Stimulated activated CD4-positive, alpha-beta T cell treated with anti-CD3 and anti-CD28 coated beads, Interleukin-15, amount 100 ng/mL, for 48 hours (primary cell): ENCODE measurements at places on chromosomes 6 and 20.
A peak's percentile ranks its signal among the peaks of the same experiment; 100 is the strongest.

GRCh38 chr20:20360464-20360863 is 7.4 kb upstream of the INSM1 start:
- no peak for DNase-seq

DNA sequence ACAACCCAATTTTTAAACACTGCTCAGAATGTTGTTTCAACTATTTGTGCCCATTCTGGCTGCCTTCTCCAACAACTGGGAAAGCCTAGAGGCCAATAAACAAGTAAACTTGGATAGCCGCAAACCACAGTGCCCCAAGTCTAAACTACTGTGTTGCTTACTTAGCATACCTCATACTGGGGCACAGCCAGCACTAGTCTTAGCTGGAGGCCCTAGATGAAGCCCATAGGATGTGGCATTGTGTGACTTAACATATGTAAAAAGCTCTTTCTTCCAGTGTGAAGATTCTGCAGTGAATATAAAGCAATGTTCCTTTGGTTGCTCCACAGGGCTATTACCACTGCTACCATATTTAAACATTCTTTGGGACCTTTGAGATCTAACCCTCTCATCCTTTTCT is 564.3 kb upstream of the NRSN1 start:
- no peak for DNase-seq

- no peak for DNase-seq
Measured at GRCh38 chr6:115601064-115601463, 459.6 kb downstream of the FRK start.

GRCh38 chr6:160167604-160168399 is 46.2 kb downstream of the SLC22A1 start:
- DNase-seq, result no peak

DNA sequence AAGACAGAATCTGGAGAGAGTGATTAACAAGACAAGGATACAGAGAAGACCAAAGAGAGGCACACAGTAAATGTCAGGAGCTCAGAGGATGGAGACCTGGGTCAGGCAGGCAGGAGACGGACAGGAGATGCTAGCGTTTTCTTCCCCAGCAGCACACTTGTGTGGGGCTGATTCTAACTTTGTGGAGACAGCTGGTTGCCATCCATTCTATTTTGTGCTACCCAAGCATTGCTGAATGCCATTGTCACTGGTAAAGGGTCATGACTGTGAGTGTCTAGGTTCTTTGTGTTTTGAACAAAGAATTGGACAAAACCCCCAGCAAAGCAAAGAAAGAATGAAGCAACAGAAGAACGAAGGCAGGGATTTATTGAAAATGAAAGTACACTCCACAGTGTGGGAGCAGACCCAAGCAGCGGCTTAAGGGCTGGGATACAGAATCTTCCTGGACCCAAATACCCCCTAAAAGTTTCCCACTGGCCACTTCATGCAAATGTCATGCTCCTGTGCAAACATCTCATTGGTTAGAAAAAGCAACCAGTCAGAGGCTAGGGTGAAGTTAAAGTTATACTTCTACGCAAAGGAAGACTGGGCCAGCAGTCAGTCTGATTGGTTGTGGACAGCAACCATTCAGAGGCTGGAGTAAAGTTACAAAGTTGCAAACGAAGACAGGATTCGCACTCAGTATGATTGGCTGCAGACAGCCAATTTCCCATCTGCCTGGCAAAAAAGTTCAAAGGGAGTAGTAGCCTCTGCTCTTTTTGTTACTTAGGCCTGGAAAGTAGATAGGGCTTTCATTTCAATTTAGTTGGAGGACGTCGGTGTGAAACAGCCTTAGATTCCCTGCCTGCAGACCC is 17.5 kb downstream of the PTK7 start:
- no peak for DNase-seq

DNA sequence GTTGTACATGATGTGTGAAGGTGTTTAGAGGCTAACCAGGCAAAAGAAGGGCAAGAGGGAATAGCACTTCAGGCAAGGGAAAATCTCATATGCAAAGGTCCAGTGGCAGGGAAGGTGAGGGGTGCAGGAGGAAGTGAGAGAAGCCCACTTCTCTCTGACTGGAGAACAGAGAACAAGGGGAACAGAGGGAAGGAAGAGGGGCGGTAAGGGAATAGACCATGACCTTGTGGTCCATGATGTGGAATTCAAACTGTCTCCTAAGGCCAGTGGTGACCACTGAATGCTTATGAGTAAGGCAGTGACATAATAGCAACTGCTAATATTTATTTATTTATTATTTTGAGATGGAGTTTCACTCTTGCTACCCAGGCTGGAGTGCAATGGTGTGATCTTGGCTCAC is 20.6 kb upstream of the SLC9A8 start:
- no peak for DNase-seq

- no peak for DNase-seq
Measured at GRCh38 chr6:44478158-44478557, 90.7 kb downstream of the CDC5L start.

DNA sequence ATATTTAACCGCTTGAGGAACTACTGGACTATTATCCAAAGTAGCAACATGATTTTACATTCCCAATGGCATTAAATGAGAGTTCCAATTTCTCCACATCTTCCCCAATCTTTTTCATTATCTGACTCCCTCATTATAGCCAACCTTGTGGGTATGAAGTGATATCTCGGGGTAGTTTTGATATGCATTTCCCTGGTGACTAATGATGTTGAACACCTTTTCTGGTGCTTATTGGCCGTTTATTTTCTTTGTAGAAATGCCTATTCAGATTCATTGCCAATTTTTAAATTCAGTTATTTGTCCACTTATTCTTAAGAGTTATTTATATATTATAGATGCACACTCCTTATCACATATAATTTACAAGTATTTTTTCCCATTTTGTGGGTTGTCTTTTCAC is 129.0 kb downstream of the MMS22L start:
- DNase-seq, result no peak

- DNase-seq, result peak; percentile 71
Measured at GRCh38 chr6:26249957-26250697, 114.9 kb upstream of the BTN3A2 start.

- DNase-seq, result no peak
Measured at GRCh38 chr20:20680991-20681508, 31.4 kb downstream of the RALGAPA2 start.

GRCh38 chr6:140319209-140319608 is 944.8 kb upstream of the CITED2 start:
- DNase-seq, result no peak

GRCh38 chr6:37483917-37484785 is 15.5 kb downstream of the CCDC167 start:
- DNase-seq, result peak; percentile 52

GRCh38 chr6:68544450-68544849 is 90.6 kb upstream of the ADGRB3 start:
- no peak for DNase-seq

GRCh38 chr6:56361812-56362211 is 114.4 kb upstream of the COL21A1 start:
- no peak for DNase-seq
